ENCODE measurements at places on chromosomes 3 and 15.

- no peak for DNase-seq
Measured at GRCh38 chr15:63928185-63928842, 94.6 kb upstream of the HERC1 start.

DNA sequence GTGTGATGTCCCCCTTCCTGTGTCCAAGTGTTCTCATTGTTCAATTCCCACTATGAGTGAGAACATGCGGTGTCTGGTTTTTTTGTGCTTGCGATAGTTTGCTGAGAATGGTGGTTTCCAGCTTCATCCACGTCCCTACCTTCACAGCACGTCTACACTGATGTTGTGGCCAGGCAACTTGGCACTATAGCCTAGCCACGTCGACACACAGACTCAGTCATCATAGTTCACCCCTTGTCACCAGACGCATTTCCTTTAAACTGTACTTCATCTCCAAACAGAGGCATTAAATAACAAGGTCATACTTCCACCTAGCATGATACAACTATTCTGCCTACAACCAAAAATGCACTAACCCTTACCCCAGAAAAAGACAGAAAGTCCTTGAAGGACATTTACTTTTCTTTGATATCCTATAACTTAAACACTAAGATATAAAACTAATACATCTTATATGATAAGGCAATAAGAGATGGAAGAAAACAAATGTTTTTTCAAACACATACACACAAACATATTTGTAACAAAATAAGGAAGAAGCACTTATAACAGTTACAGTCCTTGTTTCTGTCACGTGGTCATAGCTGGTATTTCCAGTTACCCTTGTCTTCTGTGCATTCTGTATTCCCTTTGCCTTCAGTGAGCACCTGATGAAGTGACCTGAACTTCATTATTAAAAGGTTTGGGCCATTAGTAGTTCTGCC lies 121.4 kb downstream of the KLF13 start:
- no peak for DNase-seq

DNA sequence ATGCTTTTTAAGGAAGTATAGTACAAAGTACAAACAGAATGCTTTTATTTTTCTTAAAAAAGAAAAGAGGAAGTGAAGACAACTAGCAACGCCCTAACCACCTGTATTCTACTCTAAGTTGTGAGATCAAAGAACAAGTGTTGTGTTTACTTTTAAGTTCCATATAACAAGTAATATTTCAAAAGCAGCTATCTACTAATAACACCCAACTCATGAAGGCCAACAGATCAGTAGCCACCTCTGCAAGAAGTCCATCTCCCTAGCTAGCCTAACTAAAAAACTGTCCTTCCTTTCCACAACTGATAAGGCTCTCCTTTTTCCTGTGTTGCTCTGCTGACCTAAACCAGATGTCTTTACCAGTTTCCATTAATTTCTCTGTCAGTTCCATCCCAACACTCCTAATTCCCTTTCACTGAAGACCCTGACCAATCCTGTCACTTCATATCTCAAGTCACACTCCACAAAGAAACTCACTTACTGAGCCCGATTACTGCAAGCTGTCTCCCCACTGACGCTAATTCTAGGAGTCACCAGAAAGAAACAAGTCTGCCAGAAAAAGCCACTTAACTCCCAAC lies 26.9 kb downstream of the PHC3 start:
- DNase-seq = no peak

DNA sequence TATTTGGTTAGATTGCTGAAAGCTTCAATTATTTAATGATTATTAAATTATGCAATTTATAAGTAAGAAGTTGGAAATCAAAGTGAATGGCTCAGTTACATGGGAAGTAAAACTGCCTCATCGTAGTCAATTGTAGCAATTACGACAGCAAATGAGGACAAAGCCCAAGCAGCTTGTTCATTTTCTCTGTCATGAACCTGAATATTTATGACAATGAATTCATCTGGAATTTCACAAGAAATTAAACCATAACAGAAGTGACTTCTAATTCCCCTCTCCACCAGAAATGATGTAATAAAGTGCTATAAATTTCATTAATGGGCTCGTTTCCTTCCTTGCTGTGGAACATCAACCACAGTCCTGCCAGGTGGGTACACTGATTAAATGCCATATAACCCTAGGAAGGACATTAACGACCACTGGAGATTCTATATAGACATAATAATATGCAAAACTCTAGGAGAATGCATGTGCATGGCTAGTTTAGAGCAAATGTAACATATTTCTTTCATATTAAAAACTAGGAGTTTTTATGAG lies 273.8 kb upstream of the DCBLD2 start:
- DNase-seq = no peak

DNA sequence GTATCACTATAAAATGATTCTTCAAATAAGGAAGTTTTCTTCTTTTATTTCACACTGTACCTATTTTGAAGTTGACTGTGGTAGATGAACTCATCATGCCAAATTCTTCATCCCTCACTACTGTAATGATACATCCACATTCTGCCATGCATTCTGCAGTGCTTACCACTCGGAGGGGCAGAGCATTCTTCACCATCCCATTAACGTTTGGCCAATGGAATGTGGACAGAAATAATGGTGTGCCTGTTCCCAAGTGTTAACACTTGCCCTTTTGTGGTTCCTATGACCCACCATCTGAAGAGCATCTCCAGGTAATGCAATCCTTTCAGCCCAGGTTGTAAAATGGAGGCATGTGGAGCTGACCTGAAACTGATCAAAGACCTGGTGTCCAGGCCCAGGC lies 18.6 kb downstream of the GOLIM4 start:
- DNase-seq = no peak

- DNase-seq = no peak
Measured at GRCh38 chr3:60333710-60334109, 917.5 kb downstream of the FHIT start.

All from activated T-helper 1 cell treated with anti-CD3 and anti-CD28 coated beads, Interleukin-2, amount 50 U/mL, for 16 hours (primary cell).